Pulmonary artery endothelial cell (primary cell): ENCODE measurements at places on chromosomes 4 and X. TPM values are rescaled to one million over a fixed set of nuclear protein-coding genes. Genes with fewer than 3 reads are reported as not detected.

The MAGED4 gene
- 2.2 and 3.2 TPM in 2 replicates for total RNA-seq

- no peak for DNase-seq
Measured at GRCh38 chr4:48032721-48033120, 16.1 kb downstream of the NIPAL1 start.

The TMEM185A gene
- total RNA-seq: 16.2 and 19.1 TPM in 2 replicates

DNA sequence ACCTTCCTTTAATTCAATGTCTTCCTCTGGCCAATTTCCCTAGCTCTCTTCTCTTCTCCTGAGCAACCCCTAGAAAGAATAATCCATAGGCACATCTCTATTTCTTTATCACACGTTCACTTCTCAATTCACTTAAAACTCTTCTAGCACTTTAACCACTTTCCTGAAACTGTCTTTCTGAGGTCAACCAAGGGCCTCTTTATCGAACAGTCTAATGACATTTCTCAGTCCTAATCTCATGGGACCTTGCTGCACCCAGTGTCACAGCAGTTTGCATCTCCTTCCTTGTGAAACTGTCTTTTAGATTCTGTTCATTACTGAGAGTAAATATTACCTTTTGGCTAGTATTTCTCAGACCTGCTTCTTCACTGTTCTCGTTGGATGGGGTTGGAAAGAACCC, 285.3 kb upstream of the RASGEF1B start:
- DNase-seq: no peak

GRCh38 chr4:35250761-35251160, 993.6 kb downstream of the ARAP2 start:
- DNase-seq: no peak

- DNase-seq: no peak
Measured at GRCh38 chr4:13471400-13471799, 12.7 kb downstream of the RAB28 start.

The RGN gene
- 0.56 and 1.3 TPM in 2 replicates for total RNA-seq

DNA sequence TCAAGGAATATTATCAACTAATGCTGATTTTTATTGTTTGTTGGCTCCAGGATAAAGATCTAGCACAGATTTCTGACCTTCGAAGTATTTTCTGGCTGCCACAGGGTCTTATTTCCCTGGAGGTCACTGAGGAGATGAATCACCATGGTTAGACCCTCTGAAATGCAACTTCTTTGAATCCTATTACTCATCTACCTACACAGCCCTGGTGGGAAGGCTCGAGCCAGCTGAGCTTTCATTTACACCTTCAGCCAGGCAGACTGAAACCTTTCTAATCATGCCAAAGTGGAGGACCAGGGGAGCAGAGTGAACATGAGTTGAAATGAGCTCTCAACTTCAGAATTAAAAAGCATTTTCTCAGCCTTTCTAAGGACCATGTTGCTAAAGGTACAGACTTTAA, 130.5 kb downstream of the SMIM20 start:
- no peak for DNase-seq

DNA sequence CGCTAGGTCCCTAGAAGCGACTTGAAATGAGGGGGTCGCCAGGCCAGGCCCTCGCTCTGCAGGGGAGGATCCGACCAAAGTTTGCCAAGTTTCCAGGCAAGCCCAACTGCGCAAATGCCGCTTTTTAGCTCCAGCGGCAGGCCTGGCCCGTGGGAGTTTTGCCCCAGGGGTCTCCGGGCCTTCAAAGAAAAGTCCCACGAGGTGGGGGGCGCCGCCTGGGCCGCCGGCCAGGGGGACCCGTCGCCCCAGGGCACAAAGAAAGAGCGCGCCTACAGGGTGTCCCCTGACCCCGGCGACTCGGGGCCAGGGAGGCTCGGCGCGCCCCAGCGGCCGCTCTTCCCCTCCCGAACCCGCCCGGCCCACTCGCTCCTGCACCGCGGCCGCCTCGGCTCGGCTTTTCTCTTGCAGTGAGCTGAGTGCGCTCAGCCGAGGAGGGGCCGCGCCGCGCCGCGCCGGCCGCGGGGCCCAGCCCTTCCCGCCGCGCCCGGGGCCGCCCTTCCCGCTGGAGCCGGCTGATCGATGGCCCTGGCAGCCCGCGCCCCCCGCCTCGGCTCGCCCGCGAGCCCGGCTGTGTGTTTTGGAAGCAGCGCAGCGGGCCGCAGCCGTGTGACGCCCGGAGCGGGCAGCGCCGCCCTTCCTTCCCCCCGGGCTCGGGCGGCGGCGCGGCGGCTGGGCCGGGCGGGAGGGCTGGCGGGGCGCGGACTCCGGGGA, 754 bp upstream of the KLF3 start:
- DNase-seq: no peak

The HAND2 gene
- 8.6 and 11.4 TPM in 2 replicates for total RNA-seq

GRCh38 chr4:44660396-44660795, 9.0 kb upstream of the YIPF7 start:
- no peak for DNase-seq

DNA sequence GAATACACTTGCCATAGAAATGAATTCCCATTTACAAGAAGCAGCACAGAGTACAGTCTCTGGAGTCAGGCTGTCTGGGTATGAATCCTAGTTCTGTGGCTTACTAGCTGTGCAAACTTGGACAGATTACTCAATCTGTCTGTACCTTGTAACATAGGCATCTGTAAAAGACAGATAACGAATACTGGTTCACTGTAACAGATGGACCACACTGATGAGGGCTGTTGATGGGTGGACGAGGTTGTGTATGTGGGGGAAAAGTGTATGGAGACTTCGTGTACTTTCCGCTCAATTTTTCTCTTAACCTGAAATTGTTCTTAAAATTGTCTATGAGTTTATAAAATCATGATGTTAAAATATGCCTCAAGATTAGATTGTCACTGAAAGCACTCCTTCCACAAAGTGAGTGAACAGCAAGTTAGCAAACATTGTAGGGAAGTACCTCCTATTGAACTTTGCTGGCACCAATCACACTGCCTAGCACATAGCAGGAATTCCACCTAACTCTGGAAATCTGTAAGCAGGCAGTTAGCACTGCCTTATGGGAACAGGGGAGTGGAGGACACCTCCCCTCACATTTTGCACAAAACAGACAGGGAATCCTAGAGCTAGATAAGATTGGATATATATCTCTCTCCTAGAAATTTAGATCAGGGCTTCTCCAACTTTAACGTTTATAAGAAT, 6.5 kb upstream of the EXOSC9 start:
- DNase-seq: no peak

DNA sequence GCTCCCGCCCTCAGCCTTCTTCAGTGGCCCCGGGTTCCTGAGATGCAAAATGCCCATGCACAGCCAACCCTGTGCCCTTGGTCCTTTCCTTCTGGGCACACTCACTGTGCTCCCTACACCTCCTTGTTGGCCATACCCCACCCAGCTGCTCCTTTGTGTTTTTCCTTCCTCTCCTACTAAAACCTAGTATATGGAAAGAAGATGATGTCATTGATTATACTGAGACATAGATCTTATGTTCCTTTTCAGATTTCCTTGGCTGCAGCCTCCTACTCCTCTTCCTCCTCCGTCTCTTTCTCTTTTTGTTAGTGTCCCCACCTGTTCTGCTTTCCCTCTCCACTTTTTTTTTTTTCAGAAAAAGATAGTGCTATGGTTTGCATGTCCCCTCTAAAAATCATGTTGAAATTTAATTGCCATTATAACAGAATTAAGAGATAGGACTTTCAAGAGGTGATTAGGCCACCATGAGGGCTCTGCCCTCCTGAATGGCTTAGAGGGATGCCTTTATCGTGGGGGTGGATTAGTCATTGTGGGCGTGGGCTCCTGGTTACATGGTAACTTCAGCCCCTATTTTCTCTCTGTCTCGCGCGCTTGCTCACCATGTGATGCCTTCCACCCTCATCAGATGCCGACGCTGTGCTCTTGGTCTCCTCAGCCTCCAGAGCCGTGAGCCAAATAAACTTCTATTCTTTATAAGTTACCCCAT, 254.9 kb upstream of the GATB start:
- no peak for DNase-seq

GRCh38 chr4:46506876-46507275, 116.9 kb upstream of the GABRA2 start:
- DNase-seq: no peak

DNA sequence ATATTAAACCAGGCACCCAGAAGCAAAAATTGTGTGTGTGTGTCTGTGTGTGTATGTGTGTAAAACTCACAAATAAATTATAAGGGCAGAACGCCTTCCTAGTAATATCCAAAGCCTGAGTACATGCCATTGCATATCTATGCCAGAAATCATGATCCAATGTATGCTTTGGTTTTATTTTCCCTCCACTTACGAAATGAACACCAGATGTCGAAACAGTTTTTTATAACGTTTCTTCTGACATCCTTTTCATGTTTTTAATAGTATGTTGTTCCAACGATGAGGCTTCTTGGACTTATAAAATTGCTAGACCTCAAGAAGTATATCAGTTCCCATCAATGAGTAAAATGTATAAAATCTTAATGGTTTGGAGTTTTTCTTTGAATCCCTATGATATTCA, 55.4 kb downstream of the KCNIP4 start:
- no peak for DNase-seq

DNA sequence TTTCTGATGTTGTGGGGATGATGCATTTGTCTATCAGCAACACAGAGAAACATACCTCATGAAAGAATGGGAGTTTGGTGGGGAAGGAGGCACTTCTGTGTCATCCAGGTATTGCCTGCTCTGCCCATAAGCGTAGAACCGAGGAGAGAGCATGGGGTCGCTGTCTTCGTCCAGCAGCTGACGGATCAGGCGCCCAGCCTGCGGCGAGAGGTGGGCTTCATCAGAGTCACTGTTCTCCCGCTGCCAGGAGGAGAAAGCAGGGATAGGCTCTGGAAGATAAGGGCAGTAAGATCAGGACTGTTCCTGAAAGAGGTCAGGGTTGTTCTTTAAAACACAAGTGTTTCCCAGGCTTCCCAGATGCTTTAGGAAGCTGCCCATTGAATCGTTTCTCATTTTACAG, 52.7 kb upstream of the NAP1L5 start:
- no peak for DNase-seq

DNA sequence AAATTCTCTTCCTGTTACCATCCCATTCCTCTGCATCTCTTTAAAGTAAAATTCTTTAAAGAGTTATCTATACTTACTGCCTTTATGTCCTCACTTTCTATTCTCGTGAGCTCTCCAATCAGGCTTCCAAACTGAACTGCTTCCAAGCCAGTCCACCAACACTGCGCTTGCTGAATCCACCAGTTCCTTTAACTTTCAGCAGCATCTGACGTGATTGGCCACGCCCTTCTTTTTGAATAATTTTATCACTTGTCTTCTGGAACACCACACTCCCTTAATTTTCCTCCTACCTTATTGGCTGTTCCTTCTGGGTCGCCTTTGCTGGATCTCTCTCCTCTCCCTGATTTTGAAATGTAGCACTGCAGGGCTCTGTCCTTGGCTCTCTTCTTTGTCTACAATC, at the start of gene KIAA1210:
Gene KIAA1210 (minus strand): TSS at position 163 of the 400 bp plus-strand sequence. CDS start 4,170 bp downstream, outside the sequence.
- DNase-seq: no peak

The GASK1B gene
- 84.3 and 114 TPM in 2 replicates for total RNA-seq

DNA sequence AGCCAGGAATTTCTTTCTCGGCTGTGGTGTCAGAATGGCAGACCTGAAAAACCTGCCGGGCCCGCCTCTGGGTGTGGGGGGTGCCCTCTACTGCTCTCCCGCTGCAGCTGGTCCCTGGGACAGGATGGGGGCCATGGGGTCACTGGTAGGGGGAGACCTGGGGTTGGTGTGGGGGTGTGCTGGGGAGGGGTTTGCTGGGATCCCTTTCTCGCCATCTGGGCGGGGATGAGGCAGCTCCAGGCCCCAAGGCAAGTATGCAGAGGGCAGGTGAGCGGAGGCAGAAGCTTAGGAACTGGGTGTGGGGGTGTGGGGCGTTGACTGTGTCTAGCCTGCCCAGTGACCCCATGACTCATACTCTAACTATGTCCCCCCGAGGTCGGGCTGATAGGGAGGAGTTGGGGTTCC, 884 bp downstream of the CCDC120 start:
- no peak for DNase-seq
